ENCODE measurements at places on chromosomes 12 and 14.
A peak's percentile ranks its signal among the peaks of the same experiment; 100 is the strongest.

GRCh38 chr12:110373025-110373424 lies 30.5 kb downstream of the ANAPC7 start:
- DNase-seq, result no peak

DNA sequence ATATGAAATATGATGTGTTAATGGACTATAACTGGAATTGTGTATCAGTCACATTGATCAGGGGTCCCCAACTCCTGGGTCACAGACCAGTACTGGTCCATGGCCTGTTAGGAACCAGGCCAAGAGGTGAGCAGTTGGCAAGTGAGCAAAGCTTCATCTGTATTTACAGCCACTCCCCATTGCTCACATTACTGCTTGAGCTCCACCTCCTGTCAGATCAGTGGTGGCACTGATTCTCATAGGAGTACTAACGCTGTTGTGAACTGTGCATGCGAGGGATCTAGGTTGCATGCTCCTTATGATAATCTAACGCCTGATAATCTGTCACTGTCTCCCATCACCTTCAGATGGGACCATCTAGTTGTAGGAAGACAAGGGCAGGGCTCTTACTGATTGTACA lies 72.3 kb downstream of the CDK17 start:
- DNase-seq, result no peak

GRCh38 chr12:53701518-53702264 lies 25.6 kb downstream of the CALCOCO1 start:
- DNase-seq, result peak; percentile 8

- DNase-seq, result no peak
Observed at GRCh38 chr14:72123755-72124154, 191.5 kb downstream of the RGS6 start.

DNA sequence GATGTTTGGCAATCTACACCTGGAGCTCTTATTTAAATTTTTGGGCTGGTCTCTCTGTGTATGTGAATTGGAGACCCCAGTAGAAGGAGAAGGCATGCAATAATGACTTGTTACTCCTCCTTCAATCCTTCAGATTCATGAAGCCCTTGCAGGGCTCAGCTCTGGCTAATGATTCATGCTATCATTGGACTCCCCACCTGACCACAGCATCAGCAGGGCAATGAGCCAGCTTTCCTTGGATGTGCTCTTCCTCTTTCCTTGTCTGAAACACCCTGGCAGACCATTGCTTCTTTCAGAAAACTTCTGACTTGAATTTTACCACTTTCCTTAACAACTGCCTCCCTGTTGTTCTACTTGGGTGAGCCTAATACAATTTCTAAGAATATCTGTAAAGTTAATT lies 1019.2 kb downstream of the AACS start:
- no peak for DNase-seq

DNA sequence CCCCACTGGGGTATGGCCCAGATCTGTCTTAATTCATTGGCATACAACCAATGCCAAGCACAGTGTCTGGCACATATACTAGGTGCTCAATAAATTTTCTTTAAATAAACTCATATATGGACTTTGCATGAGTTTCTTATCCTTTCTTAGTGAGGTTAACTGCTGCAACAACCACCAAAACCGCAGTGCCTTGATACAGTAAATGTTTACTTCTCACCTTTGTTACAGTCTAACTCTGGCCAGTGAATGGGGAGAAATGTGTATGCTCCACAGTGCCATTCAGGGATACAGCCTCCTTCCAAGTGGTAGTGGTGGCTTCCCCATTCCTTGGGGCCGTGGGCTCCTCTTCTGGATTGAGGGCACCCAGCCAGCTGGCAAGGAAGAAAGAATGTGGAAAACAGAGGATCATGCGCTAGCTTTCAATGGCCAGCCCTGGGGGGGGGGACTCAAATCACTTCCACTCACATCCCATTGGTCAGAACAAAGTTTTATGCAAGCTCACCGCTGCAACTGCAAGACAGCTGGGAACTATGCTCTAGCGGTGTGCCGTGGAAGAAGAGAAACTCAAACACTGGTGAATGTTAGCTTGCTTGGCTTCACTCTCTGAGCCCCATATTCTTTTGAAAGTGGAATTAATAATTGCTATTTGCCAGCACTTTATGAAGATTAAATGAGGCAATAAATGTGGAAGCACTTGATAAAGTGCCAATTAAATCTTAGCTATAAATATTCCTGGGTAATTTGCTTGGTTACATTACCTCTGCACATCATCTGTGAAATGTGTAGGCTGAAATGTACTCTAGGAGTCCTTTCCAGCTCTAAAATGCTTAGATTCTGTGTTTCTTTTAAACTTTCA lies 51.0 kb upstream of the SOCS2 start:
- no peak for DNase-seq

GRCh38 chr14:99681101-99681831 lies 2.8 kb upstream of the CYP46A1 start:
- no peak for DNase-seq

DNA sequence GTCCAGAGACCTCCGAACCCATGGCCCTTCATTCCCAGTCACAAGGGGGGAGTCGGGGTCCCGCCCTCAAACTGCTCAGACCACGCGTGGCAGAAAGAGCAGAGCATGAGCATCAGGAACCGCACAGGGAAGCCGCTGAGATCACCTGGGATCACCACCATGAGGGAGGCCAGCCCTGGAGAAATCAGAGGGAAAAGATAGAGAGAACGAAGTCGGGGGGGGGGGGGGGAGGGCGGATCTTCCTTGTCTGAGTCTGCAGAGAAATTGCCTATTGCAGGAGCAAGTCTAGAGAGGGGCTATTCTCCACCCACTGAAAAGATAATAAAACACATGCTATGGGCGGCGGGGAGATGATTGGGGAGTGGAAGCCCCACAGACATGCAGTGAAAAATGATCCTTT lies 884 bp upstream of the TMEM132C start:
- DNase-seq, result no peak

DNA sequence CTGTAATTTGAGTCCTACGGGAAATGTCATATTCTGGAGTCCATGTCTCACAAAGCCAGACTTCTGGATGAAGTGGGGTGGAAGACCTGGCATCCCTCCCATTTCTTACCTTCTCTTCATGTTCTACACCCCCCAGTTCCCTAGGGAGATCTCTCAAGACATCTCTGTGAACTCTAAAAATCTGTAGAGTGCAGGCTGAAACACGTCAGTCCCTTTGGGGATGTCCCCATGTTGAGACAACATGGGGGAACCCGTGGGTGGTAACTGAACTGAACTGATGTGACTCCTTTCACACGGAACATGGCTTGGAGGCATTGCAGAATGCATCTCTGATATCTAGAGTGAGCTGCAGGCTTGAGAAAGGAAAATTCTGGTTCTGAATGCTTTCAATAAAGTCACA lies 15.2 kb downstream of the SERPINA12 start:
- DNase-seq, result no peak

GRCh38 chr12:7373226-7373625 lies 69.4 kb downstream of the ACSM4 start:
- no peak for DNase-seq

GRCh38 chr14:75147423-75148071 lies 20.7 kb upstream of the NEK9 start:
- DNase-seq, result no peak

DNA sequence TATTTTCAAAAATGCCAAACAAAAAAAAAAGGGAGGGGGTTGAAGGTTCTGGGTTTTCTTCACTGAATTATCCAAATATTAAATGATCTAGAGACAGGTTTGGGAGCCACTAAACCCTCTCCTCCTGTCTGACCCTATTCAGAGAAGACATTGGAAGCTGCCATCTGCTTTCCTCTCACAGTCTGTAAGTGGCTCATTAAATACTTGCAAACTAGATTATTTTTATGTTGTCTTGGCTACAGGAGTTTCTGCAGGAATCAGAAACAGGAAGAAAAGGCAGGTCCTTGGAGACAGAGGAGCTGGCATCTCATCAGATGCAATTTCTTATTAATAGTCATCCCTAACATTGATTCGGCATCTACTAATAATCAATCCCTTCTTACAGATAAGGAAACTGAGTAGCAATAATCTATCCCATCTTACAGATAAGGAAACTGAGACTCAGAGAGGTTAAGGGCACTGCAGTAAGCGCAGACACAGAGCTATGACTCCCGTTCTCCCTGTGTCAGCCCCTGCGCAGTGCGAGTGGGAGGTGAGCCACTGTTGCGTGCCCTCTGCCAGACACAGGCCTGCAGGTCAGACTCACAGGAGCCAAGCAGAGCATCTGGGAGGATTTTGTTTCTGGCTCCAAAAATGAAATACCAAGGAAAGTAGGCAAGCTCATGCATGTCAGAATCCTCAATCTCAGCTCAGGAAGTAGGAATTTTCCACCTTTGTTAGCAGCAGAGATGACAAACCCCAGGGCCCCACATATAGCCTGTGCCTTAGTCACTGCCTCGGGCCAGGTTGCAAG lies 11.0 kb downstream of the BDKRB2 start:
- no peak for DNase-seq

- DNase-seq, result no peak
Observed at GRCh38 chr12:31246470-31246850, 79.5 kb downstream of the SINHCAF start.

- no peak for DNase-seq
Observed at GRCh38 chr14:104598910-104599273, 5.7 kb downstream of the TMEM179 start.

DNA sequence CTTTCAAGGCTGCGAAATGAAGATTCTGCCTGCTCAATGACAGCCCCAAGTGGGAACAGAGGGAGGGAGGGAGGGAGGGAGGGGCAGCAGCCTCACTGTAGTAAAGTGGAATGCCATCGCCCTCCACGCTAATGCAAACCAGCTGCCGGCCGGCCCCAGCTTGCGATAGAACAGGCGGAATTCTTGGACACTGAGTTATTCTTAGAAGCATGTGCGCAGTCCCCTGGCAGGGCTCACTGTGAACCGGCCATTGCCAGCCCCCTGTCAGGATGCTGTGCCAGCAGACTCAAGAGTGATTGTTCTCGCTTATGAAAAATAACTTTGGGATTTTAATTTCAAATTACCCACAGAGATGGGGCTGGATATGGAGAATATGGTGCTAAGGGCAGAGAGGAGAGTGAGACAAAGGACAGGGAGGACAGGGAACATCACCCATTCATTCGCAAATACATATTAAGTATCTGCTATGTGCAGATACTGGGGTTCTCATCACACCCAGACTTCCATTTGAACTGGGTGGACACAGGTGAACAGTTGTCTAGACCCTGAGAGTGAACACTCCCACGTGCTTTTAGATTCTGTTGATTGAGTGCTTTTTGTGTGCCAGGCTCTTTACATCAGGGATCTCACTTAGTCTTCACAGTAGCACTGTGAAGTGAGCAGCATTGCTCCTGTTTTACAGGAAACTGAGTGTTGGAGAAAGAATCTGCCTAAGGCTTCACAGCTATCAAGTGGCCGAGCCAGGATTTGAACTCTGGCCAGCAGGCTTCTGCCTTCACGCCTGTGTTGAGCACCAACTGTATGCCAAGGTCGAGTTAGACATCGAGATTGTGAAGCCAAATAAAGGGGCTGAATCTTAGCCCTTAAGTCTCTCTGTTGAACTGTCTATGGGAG lies 192.9 kb downstream of the C12orf75 start:
- no peak for DNase-seq

- no peak for DNase-seq
Observed at GRCh38 chr14:60106339-60106738, 14.6 kb downstream of the PCNX4 start.

DNA sequence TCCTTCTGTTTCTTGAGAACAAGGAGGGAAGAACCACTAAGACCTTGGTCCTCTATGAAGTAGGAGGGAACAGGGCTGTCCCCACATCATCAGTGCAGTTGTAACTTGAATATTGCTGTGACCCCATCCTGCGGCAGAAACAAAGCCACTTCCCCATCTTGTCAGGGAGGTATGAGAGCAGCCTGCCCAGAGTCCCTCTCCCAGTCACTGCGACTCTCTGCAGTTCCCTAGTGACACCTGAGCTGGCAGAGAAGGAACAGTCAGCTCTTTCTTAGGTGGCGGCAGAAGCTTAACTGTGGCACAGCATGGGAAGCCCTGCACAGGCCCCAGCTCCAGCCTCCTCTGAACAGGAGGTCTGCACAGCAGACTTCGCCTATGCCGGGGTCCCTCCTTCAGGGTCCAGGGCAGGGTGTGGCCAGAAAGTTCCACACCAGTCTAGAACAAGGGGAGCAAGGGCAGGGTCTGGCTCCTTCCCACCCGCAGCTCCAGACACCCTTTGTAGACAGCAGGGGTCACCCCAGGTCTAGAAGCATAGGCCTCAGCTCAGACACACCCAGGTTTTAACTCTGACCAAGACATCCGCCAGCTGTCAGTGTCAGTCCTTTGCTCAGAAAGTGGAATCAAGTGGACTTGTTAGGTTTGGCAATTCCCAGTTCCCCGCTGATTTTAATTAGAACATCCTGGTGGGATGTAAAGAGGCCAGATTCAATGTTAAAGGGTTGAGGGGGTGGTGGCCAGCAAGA lies 36.8 kb downstream of the DEGS2 start:
- DNase-seq, result no peak

DNA sequence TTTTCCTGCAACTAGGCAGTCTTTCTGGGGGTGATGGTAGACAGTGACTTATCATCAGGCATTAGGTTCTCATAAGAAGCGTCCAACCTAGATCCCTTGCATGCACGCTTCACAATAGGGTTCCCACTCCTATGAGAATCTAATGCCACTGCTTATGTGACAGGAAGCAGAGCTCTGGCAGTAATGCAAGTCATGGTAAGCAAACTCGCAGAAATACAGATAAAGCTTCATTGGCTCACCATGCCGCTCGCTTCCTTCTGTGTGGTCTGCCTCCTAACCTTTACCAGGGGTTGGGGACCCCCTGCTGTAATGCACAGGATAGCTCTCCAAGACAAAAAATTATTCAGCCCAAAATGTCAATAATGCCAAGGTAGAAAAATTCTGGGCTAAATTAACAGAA lies 864.2 kb downstream of the TRHDE start:
- no peak for DNase-seq

DNA sequence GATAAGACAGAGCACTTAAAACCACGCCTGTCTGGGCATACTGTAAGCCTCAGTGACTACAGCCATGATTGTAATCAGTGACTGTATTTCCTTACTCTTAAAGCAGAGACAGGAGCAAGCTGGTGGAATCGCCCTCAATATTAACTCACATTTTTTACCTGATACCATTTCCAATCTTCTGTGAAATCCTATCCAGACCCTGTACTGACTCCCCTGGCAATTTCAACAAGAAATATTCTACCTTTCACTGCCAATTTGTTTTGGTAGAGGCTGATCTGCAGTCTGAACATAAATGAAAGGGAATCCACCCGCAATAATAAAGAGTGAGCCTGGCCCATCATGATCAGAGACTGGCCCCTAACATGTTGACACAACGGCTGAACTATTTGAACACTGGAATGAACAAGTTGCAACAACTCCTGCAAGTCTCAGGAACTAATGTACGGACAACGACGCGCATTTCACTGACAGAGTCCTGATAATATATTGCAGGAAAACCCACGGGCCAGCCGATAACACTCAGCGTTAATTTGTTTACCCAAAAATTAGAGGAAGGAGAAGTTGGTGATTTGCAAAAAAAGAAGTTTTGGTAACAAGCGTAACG lies 195.5 kb upstream of the BTG1 start:
- DNase-seq, result no peak

- DNase-seq, result no peak
Observed at GRCh38 chr12:122403115-122403770, 19.2 kb downstream of the CLIP1 start.

All from NCI-H187 treated with DMSO at 0.1 percent for 48 hours (cell line).